ENCODE measurements at places on chromosomes 2 and 18.

DNA sequence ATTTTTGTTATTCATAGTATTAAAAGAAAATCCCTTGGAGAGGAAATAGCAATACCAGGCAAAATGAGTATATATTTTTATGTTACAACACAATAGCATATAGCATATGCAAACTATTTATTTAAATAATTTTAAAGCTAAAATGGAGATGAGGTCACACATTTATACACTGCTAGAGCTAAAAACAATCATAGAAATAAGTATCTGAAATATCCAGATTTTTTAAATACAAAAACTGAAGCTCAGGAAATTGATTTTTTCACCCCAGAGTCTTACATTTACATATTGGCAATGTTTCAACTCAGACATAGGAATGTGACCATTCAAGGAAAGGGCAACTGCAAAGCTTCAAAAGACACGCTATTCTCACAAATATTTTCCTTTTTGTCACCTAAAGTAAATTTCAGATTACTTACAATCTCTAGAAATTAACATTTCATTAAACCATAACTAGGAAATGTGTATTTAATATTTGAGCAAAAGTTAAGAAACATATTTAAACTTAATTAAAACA lies 8.9 kb downstream of the TFPI start:
- DNase-seq: no peak

DNA sequence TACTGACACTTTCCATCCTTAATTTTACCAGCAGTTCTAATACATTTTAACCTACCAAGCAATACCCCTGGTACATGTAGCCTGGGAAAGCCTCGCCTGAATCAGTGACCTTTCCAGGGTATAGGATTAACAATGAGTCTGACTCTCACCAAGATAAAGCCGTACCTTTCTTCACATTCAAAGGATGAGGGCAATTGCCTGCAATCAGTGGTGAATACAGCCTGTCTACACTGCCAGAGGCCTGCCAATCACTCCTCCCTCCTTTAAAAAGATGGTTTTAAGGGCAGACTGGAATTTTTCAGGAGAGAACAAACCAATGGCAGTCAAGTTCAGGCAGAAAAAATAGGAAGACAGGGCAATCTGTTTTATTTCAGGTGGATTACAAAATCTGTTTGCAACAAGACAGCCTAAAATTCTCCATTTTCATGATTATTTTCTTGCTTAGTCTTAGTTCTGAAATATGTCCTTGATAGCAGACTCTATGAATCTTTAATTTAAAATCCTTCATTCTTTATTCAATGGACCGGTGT lies 4.8 kb downstream of the EPHA4 start:
- no peak for DNase-seq

DNA sequence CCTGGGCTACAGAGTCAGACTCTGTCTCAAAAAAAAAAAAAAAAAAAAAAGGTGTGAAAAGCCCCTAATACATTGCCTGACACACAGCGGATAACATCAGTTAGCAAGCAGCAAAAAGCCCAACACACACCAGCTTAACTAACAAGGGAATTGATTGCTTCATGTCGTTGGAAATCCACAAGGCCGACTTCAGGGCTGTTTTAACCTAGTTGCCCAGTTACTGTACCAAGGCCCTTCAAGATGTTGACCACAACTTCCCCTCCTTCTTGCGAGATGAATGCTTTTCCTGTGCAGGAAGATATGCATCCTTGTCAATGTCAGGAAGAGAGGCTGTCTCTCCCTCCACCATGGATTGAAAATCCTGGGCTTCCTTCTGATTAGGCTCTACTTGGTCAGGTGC lies 202.9 kb downstream of the MIB1 start:
- DNase-seq: no peak

DNA sequence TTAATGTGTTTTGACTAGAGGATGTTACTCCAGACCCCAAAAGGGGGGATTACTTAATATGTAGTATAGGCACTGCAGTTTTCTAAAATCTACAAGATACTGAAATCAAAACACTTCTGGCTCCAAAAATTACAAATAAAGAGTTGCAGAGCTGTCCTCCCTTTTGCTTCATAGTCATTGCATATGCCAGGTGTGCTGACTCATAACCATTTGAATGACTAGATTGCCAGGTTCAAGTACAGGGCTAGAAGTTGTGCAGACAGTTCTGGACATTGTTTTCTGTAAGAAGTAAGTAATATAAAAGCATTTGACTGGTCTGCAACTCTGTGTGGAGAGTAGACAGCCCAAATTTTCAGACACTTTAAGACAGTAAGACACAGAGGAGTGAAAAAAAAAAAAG lies 6.7 kb downstream of the CWC22 start:
- no peak for DNase-seq

DNA sequence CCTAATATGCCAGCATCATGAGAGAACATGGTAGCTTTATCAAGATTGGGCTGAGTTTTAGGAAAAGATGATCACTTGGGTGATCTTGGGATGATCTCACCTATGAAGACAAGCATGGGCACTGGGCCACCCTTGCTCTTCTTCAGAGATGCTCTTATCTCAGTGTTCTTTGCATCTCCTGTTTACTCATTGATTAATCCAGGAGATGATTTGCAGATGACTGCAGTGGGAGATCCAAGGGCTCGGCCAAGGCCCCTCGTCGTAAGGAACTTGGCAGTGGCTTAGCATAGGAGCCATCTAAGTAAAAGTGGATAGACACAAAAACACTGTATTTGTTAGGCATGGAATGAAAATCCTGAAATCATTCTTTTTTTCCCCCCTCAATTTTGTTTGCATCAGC lies 228.4 kb downstream of the FHOD3 start:
- no peak for DNase-seq

GRCh38 chr18:70442933-70443332 lies 154.1 kb downstream of the SOCS6 start:
- DNase-seq: no peak

DNA sequence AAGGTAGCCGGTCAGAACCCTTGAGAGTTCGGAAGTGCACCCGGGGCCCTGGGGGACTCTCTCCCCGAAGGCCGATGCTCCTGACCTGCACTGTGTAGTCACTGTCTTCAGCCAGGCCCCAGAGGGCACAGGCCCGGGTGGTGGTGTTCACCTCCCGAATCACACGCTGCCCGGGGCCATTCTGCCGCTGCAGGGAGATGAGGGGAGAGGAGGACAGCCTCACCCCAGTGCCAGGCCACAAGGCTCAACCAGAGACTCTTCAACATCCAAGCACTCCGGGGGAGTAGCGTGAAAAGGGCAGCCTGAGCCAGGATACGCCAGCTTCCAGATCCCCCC lies 1.1 kb downstream of the FNDC4 start:
- DNase-seq: no peak

GRCh38 chr18:13425357-13426091 lies 207.0 kb downstream of the LDLRAD4 start:
- DNase-seq: no peak

DNA sequence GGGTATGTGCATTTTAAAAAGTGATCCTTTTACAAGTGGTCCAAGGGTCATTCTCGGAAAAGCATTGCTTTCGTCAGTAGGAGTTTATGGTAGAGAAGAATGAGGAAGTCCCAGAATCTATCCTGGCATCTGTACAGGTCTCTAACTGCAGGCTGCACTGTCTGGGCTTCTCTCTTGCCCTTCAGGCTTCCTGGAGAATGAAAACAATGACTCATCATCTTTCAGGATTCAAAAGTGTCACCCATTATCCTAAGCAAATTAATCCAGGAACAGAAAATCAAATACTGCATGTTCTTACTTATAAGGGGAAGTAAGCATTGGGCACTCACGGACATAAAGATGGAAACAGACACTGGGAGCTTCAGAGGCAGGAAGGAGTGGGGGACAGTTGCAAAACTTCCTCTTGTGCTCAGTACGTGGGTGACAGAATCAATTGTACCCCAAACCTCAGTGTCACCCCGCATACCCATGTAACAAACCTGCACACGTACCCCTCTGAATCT lies 60.2 kb upstream of the TXNDC2 start:
- DNase-seq: no peak

DNA sequence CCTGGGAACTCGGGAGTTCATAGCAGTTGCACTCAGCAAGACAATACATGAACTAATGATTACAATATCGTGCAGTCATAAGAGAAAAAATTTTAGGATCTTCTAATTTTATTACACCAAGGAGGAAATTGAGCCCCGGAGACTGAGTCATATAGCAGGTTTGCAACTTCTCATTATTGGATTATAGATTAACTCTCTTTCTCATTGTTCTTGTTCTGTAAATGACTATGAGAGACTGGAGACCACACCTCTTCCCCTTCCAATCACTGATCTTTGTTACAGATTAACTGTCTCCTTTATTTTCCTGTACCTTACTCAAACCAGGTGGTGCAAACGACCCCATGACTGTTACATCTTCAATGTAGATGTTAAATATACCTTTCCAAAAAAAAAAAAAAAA lies 435.8 kb upstream of the DDX18 start:
- DNase-seq: no peak

- DNase-seq: no peak
Measured at GRCh38 chr2:70596739-70597138, 43.1 kb upstream of the TGFA start.

- DNase-seq: no peak
Measured at GRCh38 chr2:121282800-121283385, 2.1 kb downstream of the TFCP2L1 start.

GRCh38 chr2:132715386-132716351 lies 45.7 kb upstream of the LYPD1 start:
- no peak for DNase-seq

DNA sequence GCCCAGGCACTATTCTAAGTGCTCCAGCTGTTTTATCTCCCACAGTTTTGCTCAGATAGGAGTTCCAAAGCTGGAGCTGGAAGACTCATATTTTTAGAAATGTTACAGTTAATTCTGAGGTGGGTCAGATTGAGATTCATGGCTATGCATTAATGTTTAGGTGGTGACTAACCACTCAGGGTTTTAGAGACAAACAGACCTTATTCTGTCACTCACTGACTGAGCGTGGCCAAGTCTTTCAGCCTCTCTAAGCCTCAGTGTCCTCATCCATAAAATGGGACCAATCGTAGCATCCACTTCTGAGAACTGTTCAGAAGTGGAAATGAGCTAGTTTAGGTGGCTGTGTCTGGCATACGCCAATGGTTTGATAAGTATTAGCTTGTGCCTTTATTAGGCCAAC lies 4.3 kb upstream of the CASP8 start:
- DNase-seq: no peak

- no peak for DNase-seq
Measured at GRCh38 chr18:2826581-2826980, 20.2 kb upstream of the EMILIN2 start.

DNA sequence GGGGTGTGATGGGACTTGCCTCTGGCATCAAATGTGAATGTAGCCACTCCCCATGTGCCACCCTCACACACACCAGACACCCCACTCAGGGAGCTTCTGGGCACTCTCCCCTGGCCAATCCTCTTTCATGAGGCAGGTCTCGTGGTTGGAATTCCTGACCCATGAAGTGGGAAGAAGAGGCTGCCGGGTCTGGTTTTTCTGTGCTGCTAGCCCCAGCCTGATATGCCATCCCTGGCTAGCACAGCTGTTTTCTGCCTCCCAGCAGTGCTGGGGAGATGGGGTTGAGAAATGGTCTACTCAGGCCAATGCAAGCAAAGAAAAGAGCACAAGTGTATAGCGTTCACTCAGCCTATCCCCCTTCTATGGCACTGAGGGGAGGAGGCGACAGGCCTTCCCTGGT lies 1.2 kb upstream of the C2orf72 start:
- no peak for DNase-seq

DNA sequence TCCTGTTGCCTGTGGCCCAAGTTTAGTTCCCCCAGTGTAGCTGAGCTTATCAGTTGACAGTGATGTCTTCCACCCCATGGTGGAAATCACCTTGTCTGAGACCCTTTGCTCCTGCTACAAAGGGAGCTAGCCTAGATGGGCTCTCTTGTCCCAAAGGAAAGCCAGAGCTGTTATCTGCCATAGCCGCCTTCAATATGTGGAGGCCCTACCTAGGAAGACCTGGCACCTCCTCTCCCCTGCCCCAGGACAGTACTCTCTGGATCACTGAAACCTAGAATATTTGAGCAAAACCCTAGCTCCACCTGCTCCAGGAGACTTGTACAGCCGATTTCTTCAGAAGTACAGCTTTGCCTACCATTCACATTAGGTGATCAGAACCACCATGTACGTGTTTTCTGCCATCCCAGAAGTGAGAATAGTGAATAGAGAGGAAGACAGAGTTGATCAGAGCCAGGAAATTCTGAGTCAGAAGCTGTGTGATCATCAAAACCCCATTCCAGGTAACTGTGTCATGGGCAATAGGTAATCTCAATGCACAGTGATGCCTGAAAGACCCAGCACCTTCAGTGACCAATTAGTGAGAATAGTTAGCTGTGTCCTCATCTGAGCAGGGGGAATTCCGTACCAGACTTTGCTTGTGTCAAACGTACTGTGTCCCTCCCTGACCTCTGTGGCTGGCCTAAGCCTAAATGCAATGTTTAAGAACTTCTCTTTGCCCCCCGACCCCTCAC lies 138.4 kb upstream of the ALPP start:
- no peak for DNase-seq

DNA sequence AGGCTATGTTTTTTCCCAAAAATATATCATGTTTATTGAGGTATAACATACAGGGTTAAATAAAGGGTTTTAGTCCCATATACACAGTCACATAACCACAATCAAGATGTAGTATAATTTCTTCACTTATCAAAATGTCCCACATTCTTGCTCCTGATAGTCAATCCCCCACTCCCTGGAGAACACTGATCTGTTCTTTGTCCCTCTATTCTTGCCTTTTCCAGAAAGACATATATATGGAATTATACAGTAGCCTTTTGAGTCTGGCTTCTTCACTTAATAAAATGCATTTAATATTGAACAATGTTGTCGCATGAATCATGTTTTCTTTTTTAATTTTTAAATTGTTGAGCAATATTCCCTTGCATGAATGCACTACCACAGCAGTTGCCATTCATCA lies 1059.7 kb downstream of the TSN start:
- no peak for DNase-seq

GRCh38 chr18:39480494-39481195 lies 1915.0 kb upstream of the CELF4 start:
- DNase-seq: no peak

GRCh38 chr2:50018292-50018691 lies 864.0 kb upstream of the FSHR start:
- no peak for DNase-seq

GRCh38 chr18:8616028-8616401 lies 6.8 kb downstream of the RAB12 start:
- DNase-seq: no peak

- no peak for DNase-seq
Measured at GRCh38 chr2:111219285-111219684, 98.6 kb downstream of the BCL2L11 start.

DNA sequence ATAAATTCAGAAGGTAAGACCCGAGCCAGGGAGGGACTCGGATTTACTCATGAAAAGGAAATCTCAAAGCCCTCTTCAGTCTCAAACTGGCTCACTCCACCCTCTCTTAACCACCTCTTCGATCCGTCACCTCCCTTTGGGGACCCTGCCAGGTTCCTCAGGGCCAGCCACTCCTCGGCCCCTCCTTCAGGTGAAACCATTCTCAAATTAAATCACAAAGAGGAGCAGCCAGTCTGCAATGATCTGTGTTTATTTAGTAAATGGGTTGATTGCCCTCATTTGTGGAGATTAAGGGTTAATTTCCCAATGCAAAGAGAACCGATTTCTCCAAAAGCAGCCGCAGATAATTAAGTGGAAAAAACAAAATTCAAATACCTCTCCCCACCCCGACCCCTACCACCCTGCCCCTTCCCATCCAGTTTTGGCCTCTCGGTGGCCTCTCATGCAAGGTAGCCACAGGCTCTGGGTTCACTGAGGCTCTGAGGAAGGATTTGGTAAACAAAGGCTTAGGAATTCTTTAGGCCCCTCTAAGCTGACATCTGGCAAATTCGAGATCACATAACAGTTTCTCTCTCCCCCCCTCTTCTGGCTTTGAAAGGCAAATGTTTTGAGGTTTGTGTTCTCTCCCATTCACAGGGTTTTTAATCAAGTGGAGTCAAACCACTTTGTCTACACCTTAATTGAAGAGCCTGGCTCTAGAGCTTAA lies 10.3 kb upstream of the FZD7 start:
- no peak for DNase-seq

Measured in type B pancreatic cell (in vitro differentiated cells).